ENCODE measurements at places on chromosomes 4 and X.

DNA sequence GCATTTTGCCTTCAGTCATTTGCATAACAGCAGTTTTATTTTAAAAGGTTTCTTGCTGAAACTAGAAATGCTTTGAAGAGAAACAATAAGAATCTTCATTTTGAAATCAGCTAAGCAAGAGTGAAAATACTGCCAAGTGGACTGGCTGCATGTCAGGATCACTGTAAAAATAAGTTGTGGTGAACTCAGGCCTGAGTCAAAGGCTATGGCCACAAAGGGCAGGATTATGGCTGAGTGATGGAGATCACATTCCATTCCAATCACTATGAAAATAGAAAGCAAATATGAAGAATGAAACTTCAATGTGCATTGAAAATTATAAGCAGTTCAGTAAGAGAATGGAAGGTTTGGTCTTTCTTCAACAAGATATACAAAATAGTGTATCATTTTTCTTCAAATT lies 224.5 kb downstream of the PCDH18 start:
- no peak for DNase-seq

- DNase-seq = no peak
Observed at GRCh38 chr4:3041192-3042142, 32.9 kb downstream of the HTT-AS start.

DNA sequence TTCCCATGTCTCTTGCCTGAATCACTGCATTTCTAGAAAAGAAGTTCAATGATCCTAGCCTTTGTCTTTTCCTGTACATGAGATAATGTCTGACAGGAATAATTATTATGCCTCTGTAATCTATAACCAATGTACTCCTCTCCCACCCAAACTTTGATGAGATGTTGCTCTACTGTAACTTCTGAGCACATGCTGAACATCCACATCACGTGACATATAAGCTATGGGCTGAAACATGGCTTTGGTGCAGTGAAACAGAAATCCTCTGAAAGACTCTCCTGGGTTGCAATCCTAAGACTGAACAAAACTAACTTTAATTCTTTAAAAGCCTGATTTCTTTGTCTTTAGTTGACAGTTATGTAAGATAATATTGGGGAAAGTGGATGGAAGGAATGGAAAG lies 1.5 kb upstream of the ADAD1 start:
- DNase-seq = no peak

DNA sequence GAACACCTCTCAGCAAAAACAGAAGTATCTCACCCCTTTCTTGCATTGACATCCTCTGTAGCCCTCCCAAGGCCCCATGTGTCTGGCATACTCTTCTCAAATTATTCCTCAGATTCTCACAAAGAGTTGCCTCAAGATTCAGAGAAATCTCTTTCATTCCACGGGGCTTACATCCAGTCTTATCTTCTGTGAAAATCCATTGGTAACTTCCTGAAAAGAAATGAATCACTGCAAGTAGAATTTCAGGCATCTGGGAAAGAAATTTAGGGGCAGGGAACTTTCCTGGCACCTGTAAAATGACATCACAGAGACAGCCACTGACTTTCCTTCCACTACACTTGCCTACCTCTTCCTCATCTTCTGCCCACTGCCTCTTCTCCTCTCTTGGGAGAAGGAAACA lies 182.5 kb upstream of the ARHGEF9 start:
- DNase-seq = no peak

GRCh38 chr4:25524663-25525062 lies 131.0 kb upstream of the SLC34A2 start:
- no peak for DNase-seq

DNA sequence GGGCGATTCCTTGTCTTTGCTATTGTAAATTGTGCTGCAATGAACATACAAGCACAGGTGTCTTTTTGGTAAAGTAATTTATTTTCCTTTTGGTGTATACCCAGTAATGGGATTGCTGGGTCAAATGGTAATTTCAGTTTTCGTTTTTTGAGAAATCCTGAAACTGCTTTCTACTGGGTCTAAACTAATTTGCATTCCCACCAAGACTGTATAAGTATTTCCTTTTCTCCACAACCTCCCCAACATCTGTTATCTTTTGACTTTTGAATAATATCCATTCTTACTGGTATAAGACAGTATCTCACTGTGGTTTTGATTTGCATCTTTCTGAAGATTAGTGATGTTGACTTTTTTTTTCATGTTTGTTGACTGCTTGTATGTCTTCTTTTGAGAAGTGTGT lies 2506.0 kb downstream of the PCDH7 start:
- DNase-seq = no peak
